ENCODE measurements at places on chromosomes 2 and 18.

- peaks cover 4% of the 10 kb centered on the region for H3K4me1 ChIP-seq
- peak; percentile 34 for DNase-seq
- H3K27ac ChIP-seq: no peak overlapping the region
- no peak overlapping the region for H3K4me3 ChIP-seq
- no peaks in the 10 kb centered on the region for H3K27me3 ChIP-seq
Observed at GRCh38 chr2:203484266-203485112, 50.6 kb downstream of the RAPH1 start.

- peaks cover 10% of the 10 kb centered on the region for H3K36me3 ChIP-seq
- H3K4me1 ChIP-seq: no peaks in the 10 kb centered on the region
- DNase-seq: no peak
- no peak overlapping the region for H3K4me3 ChIP-seq
- no peak overlapping the region for H3K27ac ChIP-seq
Observed at GRCh38 chr18:62862466-62862865, 147.1 kb downstream of the PHLPP1 start.

- peak overlapping the region; percentile 70 for H3K27ac ChIP-seq
- no peak overlapping the region for H3K4me3 ChIP-seq
- H3K27me3 ChIP-seq: no peaks in the 10 kb centered on the region
- DNase-seq: peak; percentile 80
- H3K36me3 ChIP-seq: no peaks in the 10 kb centered on the region
Observed at GRCh38 chr2:114543236-114543766, 100.9 kb downstream of the DPP10 start.

GRCh38 chr18:74294526-74294925 is 2.8 kb upstream of the CYB5A start:
- H3K36me3 ChIP-seq: no peaks in the 10 kb centered on the region
- DNase-seq: no peak
- no peaks in the 10 kb centered on the region for H3K27me3 ChIP-seq
- no peak overlapping the region for H3K27ac ChIP-seq
- no peaks in the 10 kb centered on the region for H3K4me1 ChIP-seq

DNA sequence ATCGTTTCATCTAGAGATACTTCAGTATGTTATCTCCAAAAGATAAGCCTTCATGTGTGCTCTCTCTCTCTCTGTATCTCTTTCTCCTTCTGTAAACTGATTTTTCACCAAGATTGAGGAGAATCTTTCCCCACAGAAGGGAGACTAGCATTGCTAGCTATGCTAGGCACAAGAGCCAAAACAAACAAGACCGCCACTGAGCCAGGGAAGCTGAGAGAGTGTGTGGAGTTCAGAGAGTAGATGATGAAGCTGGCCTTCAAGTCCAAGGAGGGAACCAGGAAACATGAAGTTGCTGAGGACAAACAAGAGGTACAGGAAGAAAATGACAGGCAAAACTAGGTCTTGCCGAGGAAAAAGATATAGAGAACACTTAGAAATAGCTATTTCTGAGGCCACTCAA is 23.4 kb downstream of the DAPL1 start:
- H3K27me3 ChIP-seq: no peaks in the 10 kb centered on the region
- H3K36me3 ChIP-seq: no peaks in the 10 kb centered on the region
- no peak overlapping the region for H3K27ac ChIP-seq
- no peak overlapping the region for H3K4me3 ChIP-seq

DNA sequence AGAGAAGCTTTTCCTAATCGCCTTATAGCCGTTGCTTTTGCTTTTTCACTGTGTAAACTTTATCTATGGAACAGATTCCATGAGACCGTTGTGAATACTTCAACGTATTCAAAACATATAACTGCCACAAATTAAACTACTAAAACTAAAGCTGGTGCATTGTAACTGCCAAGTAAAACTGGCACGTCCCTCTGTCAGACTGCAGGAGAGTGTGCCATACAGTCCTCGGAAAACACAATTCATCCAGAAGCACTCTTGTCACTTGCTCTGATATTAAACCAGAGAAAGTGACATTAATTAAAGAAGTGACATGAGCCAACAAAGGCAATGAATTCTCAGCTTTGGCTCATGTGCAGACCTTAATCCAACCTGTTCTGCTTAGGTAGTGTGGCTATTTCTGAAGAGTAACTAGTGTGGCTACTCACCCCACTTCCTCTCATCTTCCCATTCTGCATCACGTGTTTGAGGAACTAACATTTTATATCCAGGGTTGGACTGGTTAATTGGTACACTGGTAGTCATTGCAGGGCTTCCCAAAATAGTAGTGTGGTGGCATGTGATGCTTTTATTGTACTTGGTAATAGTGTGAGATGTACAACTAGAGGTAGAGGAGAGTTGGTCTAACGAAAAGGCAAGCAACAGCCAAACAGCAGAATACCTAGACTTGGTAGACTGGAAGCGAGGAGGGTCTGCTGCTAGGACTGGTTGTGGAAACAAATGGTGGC is 9.7 kb downstream of the VRK2 start:
- H3K27me3 ChIP-seq: no peaks in the 10 kb centered on the region
- H3K27ac ChIP-seq: no peak overlapping the region
- no peak overlapping the region for H3K4me3 ChIP-seq
- H3K4me1 ChIP-seq: no peaks in the 10 kb centered on the region
- DNase-seq: no peak

Data from small intestine (tissue), 16 donors.